CD4-positive, alpha-beta T cell treated with Interleukin-15 for 1 hour (primary cell): ENCODE measurements at places on chromosomes 2 and 18.

DNA sequence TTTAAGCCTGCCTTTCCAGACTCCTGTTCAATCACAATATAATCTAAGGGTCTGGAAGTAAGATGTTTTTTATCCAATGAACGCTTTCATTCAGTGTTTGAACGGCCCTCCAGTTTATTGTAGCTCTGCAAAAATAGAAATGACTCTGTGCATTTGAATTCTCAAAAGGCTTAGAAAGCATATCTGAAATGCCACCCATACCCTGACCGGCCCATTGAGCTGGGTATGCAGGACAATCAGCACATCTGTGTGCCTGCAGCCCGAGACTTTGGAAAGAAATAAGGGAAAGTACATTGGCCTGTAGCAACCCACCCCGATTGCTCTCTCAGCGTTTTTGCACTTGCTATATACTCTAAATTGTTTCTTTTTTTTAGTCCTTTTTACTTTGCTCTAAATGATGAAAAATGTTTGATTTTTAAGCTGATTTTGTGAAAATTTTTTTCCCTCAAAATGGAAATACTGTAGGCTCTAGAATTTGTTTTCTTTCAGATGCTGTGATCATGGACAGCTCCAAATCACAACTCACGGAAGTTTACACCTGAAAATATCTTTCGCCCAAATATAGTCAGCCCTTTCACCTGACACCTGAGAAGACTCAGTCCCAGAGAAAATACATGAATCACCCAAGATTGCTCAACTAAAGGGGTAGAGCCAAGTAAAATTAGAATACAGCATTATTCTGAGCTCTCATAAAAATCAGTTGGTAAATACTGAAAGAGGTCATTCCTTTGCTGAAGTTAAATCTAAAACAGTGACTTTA is 194.5 kb upstream of the SIX3 start:
- DNase-seq, result no peak

DNA sequence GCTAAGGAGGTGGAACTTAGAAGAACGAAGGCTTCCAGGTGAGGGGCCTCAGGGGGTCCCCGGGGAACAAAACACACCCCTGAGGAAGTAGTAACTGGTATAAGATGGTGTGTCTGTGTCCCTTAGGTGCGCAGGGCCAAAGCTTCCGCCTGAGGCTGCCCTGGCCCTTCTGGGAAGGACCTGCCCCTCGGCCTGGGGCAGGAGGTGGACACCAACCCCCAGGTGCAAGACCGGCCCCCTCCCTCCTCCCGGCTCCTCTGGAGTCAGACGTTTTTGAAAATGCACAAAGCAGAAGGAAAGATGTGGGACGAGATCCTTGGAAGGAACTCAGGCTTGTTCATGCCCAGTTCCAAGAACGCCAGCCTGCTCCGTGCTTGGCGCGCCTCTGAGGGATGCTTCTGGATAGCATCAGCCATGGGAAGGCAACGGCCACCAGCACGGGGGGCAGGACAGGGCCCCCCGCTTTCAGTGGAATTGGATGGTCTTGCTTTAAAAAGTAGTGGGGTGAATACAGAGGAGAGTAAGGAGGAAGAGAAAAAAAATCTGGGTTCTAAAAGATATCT is 37.5 kb downstream of the MYT1L start:
- DNase-seq, result no peak

- no peak for DNase-seq
Observed at GRCh38 chr2:216590780-216591179, 42.4 kb upstream of the IGFBP2 start.

GRCh38 chr18:35024196-35024595 is 17.0 kb upstream of the MAPRE2 start:
- DNase-seq, result no peak

DNA sequence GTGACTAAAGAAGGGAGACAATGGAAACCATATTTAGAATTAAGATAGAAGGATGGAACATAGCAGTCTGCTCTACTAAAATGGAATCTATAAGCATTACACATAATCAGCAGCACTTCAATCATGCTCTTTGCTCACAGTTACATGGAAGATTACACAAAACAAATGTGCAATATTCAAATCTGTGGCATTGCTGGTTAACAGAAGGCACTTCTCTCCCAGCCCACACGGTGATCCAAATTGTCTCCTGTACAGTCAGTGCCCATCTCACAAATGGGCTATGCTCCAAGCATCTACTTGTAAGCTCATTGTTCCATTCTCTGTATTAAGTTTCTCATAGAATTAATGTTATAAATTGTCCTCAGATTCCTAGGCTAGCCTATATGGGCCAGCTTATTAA is 716.6 kb downstream of the NRXN1 start:
- no peak for DNase-seq

DNA sequence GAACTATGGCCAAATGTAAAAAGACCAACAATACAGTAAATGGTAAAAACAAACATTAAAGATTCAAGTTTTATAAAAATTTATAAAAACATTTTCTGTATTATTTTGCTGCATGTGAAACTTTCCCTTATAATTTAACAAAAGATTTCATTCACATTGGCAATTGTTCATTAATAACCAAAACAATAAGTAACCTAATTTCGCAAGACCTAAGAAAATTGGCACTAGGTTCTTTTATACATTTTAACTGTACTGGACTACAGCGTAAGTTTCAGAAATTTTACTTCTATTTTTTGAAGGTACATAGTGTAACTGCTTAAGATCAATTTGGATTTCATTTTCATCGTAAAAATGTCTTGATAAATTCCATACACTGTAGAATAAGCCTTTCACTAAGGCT is 77.2 kb downstream of the FANCL start:
- DNase-seq, result no peak
